Renal cortical epithelial cell (primary cell): ENCODE measurements at places on chromosomes 7 and 10.

DNA sequence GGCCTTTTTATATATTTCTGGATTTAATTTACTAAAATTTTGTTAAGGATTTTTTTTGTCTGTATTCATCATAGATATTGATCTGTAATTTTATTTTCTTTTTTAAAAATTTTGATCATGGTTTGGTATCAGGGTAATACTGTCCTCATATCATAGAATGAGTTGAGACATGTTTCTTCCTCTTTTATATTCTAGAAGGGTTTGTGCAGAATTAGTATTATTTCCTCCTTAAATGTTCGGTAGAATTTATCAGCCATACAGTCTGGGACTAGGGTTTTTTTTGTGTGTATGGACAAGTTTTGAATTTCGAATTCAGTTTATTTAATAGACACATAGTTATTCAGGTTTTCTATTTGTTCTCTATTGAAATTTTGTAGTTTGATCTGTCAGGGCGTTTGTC, 54.0 kb downstream of the SHOC2 start:
- no peak for DNase-seq

DNA sequence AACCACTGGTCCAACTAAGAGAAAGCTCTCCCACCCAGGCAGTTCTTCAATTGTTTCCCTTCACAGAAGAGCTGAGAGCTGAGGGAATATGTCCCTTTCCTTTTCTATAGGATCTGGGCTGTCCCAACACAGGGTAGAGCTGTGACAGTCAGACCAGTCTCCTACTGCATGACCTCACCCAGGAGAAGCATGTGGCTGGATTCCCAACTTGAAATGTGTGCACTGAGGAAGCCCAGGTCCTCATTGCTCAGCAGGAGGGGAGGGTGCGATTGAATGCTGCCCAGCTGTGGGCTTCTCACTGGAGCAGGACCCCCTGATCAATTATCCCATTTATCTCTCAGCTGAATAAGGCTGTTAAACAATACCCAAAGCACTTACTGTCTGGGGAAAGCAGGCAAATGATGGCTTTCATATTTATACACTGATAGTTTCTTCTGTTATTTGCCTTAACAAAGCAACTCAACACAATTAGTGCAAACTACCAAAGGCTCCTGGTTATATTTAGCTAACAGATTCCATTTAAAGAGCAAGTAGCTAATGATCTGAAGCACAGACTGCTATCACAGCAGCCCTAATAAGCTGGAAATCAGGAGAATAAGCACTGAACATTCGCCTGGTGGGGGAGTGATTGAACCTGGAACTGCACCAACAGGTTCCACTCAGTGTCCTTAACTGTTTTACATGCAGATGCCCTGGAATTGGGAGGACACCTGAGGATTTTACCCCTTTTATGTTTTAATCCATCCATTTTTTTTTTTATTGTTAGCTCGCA, 508.8 kb downstream of the CCSER2 start:
- no peak for DNase-seq

DNA sequence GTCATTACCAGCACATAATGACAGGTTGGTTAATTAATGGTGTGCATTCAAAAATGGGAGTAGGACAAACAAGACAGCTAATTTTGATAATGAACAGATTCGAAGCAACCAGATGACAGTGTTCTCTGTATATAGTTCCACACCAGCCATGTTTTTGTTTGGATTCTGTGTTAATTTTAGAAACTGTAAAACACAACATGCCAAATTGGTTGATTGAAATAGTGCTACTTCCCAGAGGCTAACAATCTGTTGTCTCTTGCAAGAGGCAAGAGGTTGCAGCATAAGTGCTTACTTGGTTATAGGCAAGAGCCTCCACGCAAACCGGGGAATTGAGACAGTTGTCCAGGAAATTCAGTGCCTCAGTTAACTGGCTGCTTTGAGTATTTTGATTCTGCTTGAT, 170.2 kb upstream of the HABP2 start:
- no peak for DNase-seq

- peak; percentile 56 for DNase-seq
Measured at GRCh38 chr7:158809596-158809995, 19.7 kb downstream of the ESYT2 start.

- DNase-seq, result peak; percentile 39
Measured at GRCh38 chr7:28272461-28272877, 91.9 kb upstream of the JAZF1 start.

DNA sequence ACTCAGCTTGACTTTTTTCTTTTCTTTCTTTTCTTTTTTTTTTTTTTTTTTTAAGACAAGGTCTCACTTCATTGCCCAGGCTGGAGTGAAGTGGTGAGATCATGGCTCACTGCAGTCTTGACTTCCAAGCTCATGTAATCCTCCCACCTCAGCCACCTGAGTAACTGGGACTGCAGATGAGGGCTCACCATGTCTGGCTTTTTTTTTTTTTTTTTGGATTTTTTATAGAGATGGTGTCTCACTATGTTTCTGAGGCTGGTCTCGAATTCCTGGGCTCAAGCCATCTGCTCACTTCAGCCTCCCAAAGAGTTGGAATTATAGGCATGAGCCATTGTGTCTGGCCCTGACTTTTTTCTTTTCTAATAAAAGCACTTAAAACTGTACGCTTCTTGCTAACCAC, 358.2 kb upstream of the IGFBP3 start:
- peak; percentile 86 for DNase-seq

- DNase-seq, result no peak
Measured at GRCh38 chr10:3745521-3745920, 39.5 kb downstream of the KLF6 start.

GRCh38 chr7:30880125-30880720, 31.4 kb upstream of the AQP1 start:
- peak; percentile 29 for DNase-seq

DNA sequence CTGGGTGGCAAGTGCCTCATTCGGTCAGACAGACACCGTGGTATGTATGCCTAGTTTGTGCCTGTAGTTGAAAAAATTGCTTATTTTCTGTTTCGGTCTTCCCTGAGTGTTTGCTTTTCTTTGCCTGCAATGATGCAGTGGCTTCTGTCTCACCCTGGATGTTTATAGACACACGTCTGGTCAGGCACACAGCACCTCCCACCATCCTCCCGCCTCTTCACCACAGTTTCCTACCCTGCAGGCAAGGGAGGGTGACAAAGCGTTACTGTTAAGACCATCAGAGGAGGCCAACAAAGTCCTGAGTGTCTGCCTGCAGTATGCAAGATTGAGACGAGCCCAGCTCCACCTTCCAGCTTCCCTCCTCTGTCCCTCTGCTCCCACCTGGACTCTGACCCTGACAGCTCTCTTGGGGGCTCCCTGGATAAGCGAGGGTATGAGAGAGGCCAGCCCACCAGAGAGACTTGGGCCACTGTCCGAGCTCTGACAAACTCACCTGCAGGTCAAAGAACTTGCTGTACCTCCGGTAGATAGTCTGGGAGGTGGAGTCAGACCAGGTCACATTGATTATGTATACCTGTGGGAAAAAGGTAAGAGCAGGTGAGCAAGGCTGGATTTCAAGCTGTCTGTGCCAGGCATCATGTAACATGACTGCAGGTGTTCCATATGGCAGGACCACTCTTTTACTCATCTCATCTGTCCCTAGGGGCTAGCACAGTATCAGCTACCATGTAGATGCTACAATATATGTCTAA, 54.4 kb downstream of the SH3PXD2A start:
- peak; percentile 59 for DNase-seq

- DNase-seq, result no peak
Measured at GRCh38 chr10:10644676-10645385, 372.8 kb upstream of the CELF2 start.

- DNase-seq, result no peak
Measured at GRCh38 chr10:72079356-72079755, 9.0 kb downstream of the SPOCK2 start.

DNA sequence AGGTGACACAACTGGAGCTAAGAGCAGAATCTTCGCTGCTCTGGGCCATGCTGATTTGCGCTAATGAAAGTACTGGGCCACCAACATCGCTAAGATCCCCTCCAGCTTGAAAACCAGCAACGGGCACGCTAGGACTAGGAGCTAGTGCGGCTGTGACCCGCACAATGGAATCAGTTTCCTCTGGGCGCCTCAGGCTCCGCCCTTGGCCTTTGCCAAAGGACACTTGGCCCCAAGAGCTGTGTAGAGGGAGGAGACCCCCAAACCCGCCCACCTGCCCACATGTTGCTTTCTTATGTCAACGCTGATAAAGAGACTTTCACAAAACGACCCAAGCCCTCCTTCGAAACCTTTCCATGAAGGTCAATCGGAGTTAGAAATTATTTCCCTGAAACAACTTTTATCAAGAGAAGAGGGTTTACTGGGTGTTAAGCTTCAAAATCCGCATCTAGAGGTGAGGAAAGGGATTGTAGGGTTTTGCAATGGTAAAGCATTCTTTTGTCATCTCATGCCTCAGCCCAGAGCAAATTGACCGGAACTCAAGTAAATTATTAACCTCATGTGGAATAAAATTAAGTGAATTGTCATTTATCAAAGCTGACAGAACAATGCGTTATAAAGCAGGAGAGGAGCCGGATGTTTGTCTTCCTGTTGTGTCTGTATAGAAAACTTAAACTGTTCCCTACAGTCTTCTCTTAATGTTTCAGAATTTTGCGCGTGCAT, 9.4 kb downstream of the ABCB5 start:
- peak; percentile 92 for DNase-seq

- DNase-seq, result no peak
Measured at GRCh38 chr7:77855371-77856083, 57.0 kb downstream of the PHTF2 start.

DNA sequence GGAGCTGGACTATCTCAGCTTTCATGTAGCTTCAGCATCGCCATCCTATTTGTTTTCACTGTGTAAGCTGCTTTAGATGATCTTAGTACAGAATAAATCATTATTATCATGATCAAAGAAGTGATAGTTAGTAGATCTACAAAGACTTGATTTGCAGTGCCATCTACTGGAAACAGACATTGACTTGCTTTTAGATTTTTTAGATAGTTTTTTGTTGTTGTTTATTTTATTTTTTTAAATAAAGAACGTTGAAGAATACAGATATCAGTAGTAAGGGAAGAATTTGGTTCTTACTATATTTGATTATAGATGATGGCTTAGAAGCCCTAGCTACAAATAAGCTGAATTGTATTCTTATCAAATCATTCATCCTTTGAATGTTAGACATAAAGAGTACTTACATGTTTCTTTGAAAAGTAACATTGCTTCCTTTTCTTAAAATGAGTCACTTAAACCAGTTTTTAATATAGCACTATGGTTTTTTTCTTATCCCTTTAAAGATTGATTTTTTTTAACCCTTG, 6.3 kb upstream of the SFMBT2 start:
- peak; percentile 71 for DNase-seq
